ENCODE measurements at places on chromosomes 6 and 20.

DNA sequence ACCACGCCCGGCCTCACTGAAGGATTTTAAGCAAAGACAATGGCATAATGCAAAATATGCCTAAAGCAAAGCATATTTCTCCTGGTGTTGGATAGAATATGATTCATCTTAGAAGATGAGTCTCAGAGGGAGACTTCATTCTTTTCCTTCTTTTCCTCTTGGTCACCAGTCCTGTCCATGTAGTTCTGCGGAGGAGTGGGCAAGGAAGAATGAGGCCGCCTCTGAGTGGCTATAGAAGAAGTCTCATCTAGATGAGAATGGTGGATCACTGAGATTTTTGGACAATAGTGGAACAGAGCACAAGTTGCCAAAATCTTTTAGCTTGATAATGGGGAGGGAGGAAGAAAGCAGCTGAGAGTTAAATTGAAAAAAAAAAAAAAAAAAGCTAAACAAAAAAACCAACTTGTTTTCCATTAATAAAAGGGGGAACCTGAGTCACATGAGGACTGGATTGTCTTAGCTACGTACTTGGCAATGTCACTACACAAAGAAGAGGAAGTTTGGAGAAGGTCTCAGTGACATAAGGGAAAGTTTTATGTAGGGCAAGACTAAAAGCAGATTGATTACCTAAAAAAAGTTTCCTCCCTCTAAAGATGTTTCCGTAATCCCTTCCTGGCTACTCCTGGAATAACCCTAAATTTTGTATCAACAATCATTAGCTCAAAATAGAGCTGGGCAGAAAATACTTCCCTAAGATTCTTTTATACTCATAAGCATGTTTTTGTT is 6.0 kb downstream of the CD83 start:
- no peak for DNase-seq

GRCh38 chr6:117906507-117906957 is 532 bp upstream of the SLC35F1 start:
- DNase-seq = no peak

DNA sequence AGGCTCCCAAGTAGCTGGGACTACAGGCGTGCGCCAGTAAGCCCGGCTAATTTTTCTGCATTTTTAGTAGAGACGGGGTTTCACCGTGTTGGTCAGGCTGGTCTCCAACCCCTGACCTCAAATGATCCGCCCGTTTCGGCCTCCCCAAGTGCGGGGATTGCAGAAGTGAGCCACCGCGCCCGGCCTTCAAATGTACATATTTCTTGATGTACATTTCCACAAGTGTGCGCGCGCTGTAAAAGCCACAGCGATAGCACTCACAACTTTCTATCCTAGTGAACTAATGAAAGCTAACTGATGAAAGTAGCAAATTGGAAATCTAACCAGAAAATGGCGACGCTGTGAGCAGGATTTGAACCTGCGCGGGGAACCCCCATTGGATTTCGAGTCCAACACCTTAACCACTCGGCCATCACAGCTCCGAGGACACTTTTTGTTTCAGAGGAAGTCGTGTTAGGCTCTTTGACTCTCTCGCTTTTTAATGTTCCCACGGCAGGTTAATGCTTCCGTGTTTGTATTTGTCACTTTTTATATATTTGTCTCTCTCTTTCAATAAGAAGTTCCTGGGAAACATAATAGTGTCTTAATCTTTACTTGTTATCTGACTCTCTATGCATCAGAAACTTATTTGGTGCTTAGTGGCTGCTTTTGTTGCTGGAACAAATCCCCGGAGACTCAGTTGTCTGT is 199.4 kb upstream of the ZNF184 start:
- DNase-seq = no peak

- DNase-seq = no peak
Observed at GRCh38 chr6:18792866-18793265, 405.7 kb downstream of the RNF144B start.

- no peak for DNase-seq
Observed at GRCh38 chr6:21158149-21158548, 435.4 kb upstream of the SOX4 start.

DNA sequence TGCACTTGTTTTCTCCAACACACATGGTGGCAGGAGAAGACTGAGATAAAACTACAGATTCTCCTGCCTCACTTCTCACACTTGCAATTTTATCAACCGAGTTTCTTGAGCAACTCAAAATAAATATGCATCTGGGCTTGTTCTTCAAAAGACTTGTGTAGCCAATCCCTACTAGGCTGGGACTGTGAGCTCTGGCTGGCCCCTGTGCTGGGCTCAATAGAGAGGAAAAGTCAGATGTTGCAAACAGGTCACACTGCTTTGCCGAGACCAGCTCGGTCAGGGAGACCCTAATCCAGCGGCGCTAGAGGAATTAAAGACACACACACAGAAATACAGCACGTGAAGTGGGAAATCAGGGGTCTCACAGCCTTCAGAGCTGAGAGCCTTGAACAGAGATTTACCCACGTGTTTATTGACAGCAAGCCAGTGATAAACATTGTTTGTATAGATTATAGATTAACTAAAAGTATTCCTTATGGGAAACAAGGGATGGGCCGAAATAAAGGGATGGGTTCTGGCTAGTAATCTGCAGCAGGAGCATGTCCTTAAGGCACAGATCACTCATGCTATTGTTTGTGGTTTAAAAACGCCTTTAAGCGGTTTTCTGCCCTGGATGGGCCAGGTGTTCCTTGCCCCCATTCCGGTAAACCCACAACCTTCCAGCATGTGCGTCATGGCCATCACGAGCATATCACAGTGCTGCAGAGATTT is 32.7 kb downstream of the FAM50B start:
- DNase-seq = no peak

- DNase-seq = no peak
Observed at GRCh38 chr20:11337361-11338130, 580.1 kb upstream of the BTBD3 start.

- no peak for DNase-seq
Observed at GRCh38 chr6:116507324-116507723, 4.1 kb upstream of the CALHM5 start.

GRCh38 chr6:28817808-28818145 is 106.0 kb downstream of the TRIM27 start:
- no peak for DNase-seq

DNA sequence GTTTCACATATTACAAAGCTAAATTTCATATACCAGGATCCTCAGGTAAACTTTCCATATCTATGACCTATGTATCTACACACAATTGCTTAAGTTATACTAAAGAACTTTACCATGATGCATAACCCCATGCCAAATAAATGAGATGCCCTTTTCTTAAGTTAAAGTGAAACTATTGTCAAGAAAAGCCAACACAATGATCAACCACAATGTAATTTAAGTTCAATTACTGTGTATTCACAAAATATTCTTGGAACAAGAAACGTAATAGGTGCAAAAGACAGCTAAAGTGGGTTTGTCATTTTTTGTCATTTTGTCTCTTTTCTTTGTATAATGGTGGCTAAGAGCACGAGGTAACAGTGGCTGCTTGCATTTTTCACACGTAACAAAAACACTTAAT is 158.0 kb upstream of the SHLD1 start:
- no peak for DNase-seq

- no peak for DNase-seq
Observed at GRCh38 chr6:144581812-144582537, 296.8 kb downstream of the UTRN start.

DNA sequence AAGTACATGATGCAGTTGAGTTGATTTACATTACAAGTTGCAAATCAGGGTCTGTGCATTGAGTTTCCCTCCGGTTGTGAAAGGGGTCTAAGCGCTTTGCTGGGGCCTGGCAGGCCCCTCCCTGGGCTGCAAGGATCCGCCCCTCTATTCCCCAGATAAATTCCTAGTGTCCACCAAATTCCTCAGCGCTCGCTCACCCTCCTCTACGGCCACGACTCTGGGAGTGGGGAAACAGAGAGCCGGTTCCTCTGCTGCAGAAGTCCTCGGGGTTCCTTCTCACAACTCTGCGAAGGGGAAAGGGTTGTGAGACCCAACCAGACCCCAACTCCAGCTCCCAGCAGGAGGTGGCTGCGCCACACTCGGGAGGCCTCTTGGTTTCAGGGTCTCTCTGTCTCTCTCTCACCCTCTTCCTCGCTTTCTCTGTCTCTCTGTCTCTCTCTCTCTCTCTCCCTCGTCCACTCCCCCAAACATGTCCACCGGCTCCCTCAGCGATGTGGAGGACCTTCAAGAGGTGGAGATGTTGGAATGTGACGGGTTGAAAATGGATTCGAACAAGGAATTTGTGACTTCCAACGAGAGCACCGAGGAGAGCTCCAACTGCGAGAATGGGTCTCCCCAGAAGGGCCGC is at the start of gene TCF21:
Gene TCF21, plus strand, starts transcription at position 185 of the 628 bp plus-strand sequence. Its CDS starts 285 bp downstream, at position 470.
- no peak for DNase-seq

DNA sequence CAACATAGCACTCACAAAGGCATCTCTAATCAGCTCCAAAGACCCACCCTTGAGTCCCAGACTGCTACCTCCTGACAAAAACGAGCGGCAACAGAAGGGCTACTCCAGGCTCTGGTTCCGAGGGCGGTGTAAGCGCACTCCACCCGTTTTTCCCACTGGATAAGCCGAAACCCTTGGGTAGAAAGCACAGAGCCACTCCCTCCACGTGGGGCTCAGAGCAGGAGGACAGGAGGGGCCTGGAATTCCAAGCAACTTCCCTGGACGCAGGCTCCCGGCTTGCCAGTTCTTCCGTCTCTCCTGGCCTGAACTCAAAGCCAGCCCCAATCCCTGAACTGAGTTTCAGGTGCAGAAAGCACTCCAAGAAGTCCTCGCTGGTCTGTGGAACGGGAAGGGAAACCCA is 7.4 kb downstream of the GMEB2 start:
- DNase-seq = no peak

GRCh38 chr6:11069760-11070159 is 23.9 kb upstream of the SMIM13 start:
- no peak for DNase-seq

- DNase-seq = peak; percentile 48
Observed at GRCh38 chr6:109036574-109037294, 57.9 kb downstream of the SESN1 start.

GRCh38 chr6:66184091-66184490 is 477.1 kb upstream of the EYS start:
- no peak for DNase-seq

GRCh38 chr20:16451982-16452381 is 121.3 kb downstream of the KIF16B start:
- DNase-seq = no peak

GRCh38 chr6:15101130-15101529 is 144.7 kb upstream of the JARID2 start:
- DNase-seq = no peak

DNA sequence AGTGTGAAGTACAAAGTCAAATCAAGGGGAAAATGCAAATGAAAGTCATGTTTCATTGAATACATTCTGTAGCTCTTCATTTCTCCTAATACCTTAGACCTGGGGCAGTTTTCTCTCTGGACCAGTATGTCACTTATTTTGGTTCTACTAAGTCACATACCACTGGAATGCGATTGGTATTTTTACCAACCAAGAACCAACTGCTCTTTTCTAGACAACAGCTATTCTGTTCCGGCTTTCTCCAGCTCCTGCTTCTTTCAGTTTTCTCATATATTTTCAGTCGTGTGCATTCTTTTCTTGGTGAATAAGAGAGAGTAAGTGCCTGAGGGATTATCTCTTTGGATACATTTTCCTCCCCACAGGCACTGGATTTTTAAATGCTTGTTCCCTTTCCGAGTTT is 39.2 kb upstream of the SPACA1 start:
- DNase-seq = no peak

DNA sequence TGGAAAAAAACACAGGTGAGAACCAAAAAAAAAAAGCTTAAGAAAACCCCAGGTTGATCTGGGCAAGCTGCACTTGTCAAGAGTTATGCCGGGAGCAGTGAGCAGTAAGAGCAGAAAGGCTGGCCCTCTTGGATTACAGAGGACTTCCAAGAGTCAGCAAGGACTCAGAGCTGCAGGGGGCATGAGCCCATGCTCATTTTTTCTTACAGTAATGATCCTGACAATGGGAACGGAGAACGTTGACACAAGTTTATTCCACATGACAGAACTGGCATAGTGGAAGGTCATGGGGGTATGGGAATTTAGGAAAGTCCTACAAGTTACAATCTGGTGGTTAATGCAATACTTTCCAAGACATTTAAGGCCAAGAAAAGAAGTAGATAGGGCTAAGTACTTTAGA is 256.6 kb downstream of the GMDS start:
- DNase-seq = no peak

DNA sequence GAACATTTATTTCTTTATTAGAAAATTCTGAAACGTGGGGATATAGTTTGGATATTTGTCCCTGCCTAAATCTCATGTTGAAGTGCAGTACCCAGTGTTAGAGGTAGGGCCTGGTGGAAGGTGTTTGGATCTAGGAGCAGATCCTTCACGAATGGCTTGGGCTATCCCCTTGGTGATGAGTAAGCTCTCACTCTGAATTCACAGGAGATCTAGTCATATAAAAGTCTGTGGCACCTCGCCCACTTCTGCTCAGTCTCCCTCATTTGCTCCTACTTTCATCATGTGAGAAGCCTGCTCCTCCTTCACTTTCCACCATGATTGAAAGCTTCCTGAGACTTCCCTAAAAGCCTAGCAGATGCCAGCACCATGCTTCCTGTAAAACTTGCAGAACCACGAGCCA is 96.8 kb upstream of the GJE1 start:
- DNase-seq = no peak

- no peak for DNase-seq
Observed at GRCh38 chr20:51930775-51931174, 128.5 kb upstream of the SALL4 start.

DNA sequence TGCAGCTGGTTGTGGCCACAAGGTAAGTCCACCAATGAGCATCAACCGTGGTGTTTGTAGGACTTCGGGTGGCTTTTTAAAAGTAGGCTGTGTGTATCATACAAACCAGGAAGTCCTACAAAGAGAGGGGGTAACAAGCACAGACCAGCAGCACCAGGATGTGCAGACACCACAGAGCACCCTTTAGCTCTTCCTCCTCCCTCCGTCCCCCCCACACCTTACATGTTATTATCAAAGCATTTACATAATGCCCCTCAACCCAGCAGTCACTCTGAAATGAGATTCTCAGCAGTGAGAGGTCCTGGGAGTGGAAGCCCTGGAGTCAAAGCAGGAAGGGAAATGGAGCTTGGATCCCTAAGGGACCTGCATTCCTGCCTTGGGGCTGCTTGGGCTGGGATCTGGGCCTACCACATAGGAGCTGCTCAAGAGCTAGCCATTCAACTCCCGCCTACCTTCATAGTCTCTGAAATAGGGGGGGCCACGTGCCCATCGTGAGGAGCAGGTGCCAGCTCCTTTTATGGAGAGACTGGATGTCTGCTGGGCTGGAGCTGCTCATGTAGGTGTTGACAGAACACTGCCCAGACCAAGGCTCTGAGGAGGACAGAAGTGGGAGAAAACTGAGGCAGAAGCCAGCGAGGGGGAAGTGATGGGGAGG is 90.6 kb downstream of the PSMB1 start:
- no peak for DNase-seq

DNA sequence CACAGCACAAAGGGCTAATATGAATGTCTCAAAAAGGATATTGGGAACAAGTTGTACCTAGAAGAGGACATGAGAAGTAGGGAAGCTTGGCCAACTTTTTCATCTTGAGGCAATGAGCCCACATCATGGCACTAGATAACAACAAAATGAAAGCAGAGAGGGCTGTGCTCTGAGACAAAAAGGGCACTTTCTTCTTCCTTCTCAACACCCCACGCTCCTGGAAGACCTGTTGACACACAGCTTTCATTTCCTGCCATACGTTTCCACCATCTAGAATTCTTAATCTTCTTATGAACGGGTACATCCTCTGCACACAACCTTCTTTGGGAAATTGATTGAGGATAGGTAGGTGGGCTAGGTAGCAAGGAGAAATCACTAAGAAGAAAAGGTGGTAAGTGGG is 187.8 kb upstream of the STXBP5 start:
- DNase-seq = no peak

GRCh38 chr6:113979937-113980336 is 9.0 kb upstream of the HDAC2 start:
- no peak for DNase-seq

GRCh38 chr20:25032065-25032477 is 25.9 kb downstream of the ACSS1 start:
- no peak for DNase-seq
